ENCODE measurements at places on chromosomes 7 and 10.

DNA sequence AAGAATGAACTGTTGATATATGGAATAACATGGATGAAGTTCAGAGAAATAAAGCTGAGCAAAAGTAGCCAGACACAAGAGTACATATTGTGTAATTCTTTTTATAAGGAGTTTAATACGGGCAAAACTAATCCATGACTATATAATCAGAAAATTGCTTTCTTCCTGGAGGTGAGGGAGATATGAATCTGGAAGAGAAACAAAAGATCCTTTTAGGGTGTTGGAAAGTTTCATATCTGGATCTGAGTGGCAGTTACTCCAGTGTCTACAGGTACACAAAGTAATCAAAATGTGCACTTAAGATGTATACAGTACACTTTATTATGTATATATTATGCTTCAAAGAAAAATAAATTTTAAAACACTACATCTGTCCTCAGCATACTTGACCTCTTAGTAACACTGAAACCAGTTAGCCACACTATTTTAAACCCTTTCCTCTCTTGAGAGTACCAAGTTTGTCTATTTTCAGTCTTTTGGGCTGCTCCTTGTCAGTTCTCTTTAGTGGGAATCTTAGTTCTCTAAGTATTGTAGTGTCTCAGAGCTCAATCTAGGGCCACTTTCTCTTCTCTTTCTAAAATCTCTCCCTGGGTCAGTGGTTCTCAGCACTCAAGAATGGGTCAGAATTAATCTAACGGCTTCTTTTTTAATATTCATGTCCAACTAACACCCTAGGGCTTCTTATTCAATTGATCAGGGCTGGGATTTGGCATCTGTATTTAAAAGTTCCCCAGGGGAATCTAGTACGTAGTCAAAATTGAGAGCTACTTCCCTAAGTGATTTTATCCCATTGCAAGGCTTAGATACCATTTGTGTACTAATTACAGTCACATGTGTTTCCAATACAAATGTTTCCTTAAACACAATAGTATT is 4.3 kb upstream of the LIPF start:
- no peak for DNase-seq

GRCh38 chr10:77168861-77169260 is 468.7 kb downstream of the KCNMA1 start:
- no peak for DNase-seq

GRCh38 chr7:80601999-80602398 is 36.4 kb upstream of the CD36 start:
- DNase-seq: no peak

DNA sequence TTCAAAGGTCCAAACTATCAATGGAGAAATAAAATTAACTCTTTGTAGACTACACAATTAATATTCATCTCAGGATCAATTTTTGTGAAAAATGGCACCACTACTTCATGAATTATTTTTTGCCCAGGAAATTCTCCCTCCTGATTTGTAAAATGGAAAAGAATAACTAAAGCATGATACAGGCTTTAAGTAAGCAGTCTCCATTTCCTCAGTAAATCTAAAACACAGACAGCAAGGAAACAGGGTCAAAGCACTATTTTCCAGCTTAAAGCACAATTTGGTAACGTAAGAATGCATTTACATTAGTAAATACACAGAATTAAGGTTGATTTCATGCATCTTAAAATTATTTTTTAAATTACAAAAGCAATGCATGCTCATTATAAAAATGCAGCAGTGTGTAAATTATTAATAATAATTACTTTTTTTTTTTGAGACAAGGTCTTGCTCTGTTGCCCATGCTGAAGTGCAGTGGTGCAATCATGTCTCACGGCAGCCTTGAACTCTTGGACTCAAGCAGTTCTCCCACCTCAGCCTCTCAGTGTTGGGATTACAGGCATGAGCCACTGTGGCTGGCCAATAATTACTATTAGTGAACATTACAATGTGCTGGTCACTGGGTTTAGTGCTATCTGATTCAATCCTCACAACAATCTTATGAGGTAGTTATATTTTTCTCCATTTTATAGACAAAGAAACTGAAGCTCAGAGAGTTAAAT is 26.1 kb upstream of the VCL start:
- no peak for DNase-seq

DNA sequence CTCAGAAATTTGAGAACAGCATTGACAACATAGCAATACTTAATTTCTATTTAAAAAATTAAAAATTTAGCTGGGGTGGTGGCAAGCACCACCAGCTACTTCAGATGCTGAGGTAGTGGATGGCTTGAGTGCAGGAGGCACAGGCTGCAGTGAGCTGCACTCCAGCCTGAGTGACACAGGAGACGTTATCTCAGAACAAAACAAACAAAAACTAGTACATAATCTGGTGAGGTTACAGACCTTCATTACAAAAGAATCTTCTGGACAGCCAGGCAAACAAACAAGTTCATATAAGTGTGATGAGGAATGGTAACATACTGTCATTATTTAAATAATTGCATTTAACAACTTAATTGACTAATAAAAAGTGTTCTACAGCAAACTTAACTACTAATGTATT is 77.0 kb upstream of the OIT3 start:
- DNase-seq: no peak

DNA sequence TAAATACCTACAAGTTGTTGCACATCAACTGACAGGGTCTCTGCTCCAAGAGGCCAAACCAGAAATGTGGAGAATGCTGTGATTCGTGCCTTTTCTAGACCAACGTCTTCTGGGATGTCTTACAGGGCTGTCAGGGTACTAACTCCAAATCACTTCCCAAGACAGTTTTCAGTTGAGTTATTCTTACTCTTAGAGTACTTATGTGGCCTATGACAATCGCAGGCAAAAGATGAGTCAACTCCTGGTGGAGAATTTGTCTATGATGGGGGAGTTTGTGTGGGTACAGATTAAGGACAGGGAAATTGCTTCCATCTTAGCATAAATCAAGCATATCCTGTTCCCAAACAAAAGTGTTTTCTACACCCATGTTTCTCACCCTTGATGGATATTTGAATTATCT is 734.8 kb downstream of the TNS3 start:
- no peak for DNase-seq

DNA sequence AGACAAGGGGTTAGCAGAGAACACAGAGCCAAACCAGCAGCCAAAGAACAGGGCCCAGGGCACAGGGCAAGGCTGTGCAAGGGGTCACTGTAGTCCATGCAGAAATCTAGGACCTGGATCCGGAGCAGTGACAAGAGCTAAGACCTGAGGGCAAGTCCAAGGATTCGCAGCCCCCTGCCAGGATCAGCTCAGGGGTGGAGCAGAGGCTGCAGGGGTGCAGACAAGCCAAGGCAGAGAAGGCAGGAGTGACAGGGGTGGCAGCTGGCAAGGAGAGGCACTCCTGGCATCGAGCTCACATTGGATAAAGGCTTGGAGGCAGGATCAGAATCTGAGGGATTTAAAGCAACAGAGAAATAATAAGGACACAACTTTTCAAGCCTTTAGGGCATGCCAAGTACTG is 80.7 kb upstream of the NANOS1 start:
- DNase-seq: no peak

DNA sequence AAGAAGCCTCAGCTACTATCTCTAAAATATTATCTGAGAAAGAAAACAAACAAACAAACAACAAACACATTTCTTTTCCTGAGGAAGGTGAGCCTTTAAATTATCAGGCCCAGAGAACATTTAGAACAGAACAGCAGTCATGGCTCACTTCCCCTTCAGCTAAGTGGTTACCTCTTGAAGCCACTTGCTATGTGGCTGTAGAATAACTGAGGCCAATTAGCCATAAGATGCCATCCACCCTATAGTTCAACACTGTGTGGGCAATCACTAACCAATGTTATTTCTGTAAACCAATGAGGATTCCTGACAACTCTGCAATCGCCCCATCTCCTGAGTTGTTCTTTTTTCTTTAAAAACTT is 3.7 kb upstream of the UPP1 start:
- no peak for DNase-seq

GRCh38 chr10:110544958-110545537 is 22.4 kb upstream of the SMC3 start:
- peak; percentile 63 for DNase-seq

- DNase-seq: no peak
Measured at GRCh38 chr10:4121502-4122380, 336.7 kb upstream of the KLF6 start.

- no peak for DNase-seq
Measured at GRCh38 chr10:75043256-75044131, 68.0 kb upstream of the SAMD8 start.

DNA sequence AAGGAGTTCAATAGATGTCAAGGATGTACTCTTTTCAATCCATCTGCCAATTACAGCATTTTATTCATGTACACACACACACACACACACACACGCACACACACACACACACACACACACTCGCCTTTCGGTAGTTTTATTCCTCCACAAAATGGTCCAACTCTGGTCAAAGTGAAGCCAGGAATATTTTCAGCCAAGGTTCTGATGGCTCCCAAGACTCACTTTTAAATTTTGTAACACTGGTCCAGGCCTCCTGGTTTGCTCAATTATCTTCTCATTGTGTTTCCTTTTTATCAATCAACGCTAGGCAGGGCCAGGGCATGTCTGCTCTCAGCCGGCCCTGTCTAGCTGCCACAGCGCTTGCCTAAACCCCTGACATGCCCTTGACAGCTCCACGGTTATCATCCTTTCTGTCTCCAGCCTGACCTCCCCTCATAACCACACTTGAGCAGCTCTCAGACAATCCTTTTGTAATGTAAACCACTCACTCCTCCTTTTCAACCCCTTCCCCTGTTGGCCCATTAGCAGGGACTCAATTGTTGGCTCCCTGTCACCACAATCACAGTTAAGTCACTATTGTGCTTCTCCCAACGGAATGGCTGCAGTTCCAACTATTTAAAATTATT is 115.1 kb downstream of the ICA1 start:
- DNase-seq: no peak

GRCh38 chr7:88218836-88219605 is 817 bp downstream of the SRI start:
- peak; percentile 76 for DNase-seq

GRCh38 chr7:44390701-44391100 is 65.3 kb upstream of the CAMK2B start:
- DNase-seq: no peak

- DNase-seq: no peak
Measured at GRCh38 chr10:114115661-114116445, 58.1 kb downstream of the CCDC186 start.

DNA sequence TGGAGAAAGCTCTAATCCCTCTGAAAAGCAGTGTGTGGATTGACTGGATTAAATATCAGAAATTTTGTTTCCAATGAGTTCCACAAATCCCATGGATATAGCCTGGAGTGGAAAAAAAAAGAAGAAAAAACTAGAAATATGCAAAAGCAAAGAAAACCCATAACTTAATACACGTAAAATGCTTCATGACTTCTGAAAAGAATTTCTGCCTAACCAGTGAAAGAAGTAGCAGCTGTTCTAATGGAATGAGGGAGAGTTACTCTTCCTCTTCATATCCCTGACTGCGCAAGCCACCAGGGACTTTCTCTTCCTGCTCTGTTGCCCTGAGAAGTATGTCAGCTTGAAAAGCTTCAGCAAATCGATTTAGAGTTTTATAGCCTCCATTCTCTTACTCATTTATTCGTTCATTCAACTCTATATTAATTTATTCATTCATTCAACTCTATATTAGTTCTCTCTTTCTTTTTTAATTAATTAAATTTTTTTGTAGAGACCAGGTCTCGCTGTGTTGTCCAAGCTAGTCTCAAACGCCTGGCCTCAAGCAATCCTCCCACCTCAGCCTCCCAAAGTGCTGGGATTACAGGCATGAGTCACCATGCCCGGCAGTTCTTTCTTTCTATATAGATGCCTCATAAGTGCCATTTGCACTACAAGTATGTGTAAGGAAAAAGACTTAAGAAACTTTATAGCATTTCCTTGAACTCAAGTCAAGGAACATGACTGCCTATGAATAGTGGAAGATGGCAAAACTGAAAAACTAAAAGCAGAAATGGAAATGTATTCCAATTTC is 447.3 kb upstream of the NRP1 start:
- DNase-seq: no peak

- DNase-seq: no peak
Measured at GRCh38 chr10:76626386-76626785, 1011.2 kb downstream of the KCNMA1 start.

- DNase-seq: no peak
Measured at GRCh38 chr7:36275735-36276284, 113.9 kb upstream of the ANLN start.

DNA sequence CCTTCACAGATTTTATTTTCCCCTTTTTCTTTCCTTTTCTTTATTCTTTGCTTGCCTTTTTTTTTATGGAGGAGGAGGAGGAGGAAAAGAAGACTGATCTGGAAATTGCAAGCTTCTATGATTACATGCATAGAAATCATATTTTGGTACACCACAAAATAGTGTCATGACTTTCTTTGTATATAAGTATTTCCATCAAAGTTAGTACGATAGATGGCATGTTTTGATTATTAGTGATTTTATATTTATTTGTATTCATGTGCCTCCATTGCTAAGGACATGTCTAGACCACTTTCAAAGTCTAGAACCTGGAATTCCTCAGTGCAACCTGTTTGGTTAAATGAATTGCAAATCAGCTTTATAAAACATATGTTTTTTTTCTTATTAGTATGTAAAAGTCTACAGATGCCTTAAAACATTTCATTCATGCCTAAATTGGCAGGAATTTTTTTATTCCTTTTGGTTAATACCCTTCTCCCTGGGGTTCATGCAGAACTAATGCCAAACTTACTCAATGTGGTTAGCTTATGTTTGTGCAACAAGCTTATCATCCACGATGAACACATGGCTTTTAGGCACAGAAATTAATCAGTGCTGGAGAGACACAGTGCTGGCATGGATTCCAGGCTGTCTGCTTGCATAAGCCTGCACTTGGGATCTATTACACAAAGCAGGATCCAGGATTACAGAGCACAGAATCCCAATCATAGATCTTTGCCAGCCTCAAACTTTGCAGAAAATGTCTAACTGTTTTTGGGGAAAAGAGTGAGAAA is 213.1 kb downstream of the CHRM2 start:
- peak; percentile 91 for DNase-seq

GRCh38 chr7:127730658-127731276 is 78.8 kb downstream of the SND1 start:
- no peak for DNase-seq

DNA sequence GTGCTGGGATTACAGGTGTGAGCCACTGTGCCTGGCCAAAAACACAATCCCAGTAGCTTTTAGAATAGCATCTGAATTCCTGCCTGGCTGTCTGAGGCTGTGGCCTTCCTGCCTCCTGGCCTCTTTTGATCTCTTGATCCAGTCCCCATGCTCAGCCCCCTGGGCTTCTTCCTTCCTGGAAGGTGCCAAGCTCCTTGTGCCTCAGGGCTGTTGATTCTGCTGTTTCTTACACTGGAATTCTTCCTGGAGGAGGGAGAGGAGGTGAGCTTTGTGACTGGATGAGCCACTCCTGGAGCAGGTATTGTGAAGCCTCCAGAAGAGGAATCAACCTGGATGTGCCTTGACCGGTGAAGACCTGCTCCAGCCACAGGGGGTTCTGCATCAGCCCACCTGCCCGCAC is 17.3 kb upstream of the MKI67 start:
- DNase-seq: no peak

- DNase-seq: no peak
Measured at GRCh38 chr7:151472644-151473380, 32.9 kb upstream of the CRYGN start.
